ENCODE measurements at places on chromosomes 12 and 14.
A peak's percentile ranks its signal among the peaks of the same experiment; 100 is the strongest.

DNA sequence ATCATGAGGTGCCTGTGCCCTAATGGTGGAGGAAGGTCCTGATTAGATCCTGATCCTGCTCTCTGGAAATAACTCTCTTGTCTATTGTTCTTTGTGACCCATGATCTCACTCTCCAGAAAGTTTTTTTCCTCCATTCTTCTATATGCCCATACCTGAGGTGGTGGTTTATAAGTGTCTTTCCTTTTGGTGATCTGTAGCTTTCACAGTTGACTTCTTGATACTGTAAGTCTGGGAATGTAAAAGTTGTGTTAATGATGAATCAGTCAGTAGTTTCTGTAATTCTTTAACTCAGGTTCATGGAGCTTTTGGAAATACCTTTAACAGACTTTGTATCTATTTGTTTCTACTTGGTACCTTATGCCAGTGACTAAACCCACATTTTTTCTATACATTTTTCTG, 444.0 kb upstream of the FLRT2 start:
- no peak for DNase-seq

- no peak for DNase-seq
Observed at GRCh38 chr12:82745063-82745674, 58.5 kb downstream of the TMTC2 start.

DNA sequence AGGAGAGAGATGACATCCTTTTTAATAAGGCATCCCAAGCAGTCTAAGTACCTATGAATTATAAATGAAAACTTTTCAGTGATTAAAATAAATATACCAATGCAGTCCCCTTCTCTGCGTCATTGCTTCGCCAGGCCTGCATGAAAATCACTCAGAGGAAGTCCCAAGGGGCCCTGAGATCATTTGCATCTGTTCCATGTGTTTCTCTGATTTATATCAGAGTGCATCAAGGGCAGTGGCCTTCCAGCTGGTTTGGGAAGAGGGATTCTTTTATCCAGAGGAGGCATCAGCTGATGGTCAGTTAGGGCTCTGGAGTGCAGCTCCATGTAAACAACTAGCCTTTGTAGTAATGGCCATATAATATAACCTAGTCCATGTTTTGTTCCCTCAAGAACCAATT, 210.1 kb downstream of the RGS6 start:
- no peak for DNase-seq

- DNase-seq: no peak
Observed at GRCh38 chr12:57151741-57152630, 4.6 kb upstream of the LRP1-AS start.

DNA sequence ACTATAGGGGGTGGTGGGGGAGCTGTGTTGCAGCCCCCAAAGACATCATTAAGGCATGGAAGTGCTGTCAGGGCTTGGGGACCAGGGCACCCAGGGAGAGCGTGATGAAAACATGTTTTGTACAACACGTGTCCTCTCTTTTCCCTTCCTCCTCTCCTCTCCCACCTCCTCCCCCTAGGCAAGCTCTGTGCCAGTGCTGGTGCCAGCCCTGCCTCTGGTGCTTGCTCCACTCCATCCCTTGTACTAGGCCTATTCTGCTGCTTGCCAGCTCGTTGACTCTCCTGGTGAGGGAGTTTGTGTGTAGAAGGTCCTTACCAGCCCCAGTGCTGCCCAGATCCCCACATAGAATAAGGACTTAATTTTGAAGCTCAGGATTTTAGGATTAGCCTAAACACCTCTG, 3.2 kb upstream of the RARG start:
- DNase-seq: no peak

GRCh38 chr12:78799649-78800048, 64.9 kb upstream of the SYT1 start:
- DNase-seq: no peak

- no peak for DNase-seq
Observed at GRCh38 chr12:51846911-51847642, 1.4 kb downstream of the FIGNL2 start.

DNA sequence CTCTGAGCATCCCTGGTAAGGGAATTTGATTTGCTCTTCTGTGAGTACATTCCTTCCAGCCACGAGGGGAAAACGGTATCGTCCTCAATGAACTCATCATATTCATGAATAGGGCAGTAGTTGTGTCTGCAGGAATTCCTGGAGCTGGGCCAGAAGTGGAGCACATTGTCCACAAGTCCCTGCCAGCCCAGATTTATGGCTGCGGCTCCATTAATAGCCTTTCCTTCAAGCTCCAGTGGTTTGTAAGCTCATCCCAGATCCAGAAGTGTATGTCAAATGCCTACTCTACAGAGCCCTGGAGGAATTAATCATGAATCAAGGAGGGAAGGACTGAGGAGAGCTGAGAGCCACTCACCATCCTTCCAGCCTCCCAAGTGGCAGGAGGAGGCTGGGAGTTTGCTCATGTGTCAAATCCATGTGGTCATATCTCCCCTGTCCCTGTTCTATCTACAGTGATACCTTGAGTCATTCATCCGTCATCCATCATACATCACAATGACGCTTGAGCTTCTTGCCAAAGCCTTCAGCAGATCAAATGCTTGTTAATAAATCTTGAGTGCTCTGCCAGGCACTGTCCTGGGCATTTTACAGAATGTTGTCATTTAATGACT, 65.5 kb downstream of the SVOP start:
- no peak for DNase-seq

- no peak for DNase-seq
Observed at GRCh38 chr14:81485372-81485771, 48.3 kb downstream of the SEL1L start.

DNA sequence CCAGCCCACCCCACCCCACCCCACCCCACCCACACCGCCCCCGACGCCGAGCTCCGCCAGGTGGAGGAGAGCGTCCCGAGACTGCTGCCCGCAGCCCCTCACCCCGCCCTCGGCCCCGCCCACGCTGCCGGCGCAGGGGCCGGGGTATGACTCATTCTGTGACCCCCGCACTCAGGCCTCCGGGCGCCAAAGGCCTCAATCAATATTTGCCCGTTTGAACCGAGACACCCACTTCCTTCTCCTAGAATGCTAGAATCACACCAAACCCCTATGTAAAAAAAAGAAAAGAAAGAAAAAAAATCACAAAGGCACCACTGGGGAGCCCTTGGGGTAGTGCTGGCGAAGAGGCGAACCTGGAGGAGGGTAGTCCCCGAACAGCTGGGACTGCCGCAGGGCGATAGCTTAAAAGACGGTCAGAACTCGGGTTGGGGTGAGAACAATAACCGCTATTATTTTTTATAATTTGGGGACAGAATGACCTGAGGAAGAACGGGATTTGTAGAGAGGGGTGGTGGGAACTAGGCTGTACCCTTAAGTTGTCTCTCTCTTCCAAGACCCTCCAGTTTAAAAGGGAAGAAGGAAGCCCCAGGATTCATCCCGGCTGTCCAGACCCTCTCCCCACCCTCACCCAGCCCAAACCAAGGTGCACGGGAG, 894 bp downstream of the KRT8 start:
- DNase-seq: no peak

DNA sequence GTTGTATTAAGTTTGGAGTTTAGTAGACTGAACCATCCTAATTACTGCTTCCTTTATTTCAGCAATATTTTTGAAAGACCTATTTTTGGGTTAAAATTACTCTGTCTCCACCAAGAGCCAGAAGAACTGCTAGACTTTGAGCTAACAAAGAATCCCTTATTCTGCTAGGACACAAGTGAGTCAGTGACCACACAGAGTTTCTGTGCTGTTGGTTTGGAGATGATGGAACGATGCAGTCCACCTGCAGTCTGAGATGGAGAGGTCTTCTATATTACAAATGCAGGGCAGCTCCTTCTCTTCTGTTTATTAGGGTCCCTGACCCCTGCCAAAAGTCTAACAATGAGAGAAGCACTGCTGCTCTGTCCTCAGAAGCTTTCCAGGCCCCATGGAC, 6.7 kb upstream of the STXBP6 start:
- no peak for DNase-seq

- no peak for DNase-seq
Observed at GRCh38 chr12:113794774-113795173, 171.4 kb downstream of the RBM19 start.

- no peak for DNase-seq
Observed at GRCh38 chr14:58713677-58714076, 75.9 kb downstream of the DACT1 start.

DNA sequence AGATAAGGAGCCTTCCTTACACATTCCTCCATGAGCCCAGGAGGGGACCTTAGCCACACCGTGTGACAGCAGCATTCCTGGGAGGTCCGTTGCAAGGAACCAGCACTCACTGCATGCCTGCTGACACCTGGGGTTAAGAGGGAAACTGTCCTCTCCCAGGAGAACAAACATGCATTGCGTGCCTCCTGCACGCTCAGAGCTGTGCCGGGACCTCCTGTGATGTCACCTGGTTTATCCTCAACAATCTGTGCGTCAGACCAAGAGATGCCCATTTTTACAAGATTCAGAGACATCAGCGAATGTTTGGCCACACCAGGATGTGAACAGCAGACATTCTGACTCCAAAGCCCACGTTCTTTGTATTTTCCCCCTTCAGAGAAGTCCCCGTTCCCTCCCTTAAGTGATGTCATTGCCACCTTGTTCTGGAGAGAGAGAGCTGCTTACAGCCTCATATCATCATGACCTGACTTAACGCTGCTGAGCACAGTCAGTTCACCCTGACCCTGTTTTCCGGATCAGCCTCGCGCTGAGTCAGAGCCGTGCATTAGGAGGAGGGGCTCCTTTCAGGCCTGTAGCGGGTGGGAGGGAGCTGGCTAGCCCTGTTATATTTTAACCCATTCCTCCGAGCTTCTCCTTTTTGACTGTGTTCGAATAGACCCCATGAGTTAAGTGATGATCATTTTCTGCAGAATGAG, 36.2 kb downstream of the TMEM120B start:
- peak; percentile 84 for DNase-seq

DNA sequence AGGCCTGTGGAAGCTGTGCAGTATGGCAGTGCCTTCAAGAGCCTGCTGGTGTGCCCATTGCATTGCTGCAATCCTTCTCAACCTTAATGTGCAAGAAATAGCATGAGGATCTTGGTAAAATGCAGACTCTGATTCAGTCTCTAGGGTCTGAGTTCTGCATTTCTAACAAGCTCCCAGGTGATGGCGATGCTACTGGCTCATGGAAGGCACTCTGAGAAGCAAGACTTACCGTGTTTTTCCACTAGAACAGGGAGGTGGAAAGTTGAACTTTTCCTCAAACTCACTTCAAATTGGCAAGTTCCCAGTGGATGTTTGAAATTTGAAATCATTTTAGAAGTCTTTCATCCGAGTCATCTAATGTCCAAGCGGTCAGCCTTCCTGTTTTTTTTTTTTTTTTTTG, 55.5 kb downstream of the MYRFL start:
- no peak for DNase-seq

DNA sequence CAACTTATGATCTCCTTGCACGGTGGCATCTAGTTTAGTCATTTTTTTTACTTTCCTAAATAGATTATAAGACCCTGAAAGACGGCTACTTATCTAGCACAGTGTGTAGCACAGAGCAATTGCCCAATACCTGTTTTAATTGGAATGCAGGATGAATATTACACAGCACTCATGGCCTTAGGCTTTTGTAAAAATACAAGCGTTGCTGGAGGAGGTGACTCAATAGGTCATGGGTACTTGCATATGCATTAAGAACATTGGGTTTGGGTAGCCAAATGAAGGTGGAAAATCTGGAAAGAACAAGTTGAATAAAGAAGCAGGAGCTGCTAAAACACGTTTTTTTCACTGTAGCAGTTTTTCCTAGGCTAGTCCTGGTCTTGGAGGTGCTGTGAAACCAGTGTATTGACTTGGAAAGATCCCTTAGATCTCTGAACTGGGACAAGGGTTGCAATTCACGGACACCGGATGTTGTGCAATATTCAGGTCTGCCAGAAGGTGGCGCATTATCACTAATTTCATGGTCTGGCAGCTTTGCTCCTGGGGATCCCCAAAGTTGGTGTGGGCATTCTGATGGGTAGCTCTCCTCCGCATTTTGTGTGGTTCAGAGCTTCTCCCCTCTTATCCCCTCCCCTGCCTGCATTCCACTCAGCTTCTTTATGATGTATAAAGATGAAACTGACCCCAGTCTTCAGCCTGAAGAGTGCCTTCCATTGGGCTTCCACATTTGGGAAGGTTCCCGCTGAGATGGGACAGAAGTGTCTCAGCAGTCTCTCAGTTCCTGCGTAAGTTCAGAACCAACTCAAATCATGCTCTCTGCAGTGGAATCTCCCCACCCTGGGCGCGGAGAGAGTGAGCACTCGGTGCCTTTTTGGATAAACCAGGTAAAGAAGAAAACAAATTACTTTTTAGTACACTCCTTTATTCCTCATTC, 278.3 kb downstream of the NRXN3 start:
- no peak for DNase-seq

- no peak for DNase-seq
Observed at GRCh38 chr14:99891266-99891665, 98.1 kb downstream of the EML1 start.

- no peak for DNase-seq
Observed at GRCh38 chr12:113161415-113162016, 12.0 kb downstream of the CFAP73 start.

DNA sequence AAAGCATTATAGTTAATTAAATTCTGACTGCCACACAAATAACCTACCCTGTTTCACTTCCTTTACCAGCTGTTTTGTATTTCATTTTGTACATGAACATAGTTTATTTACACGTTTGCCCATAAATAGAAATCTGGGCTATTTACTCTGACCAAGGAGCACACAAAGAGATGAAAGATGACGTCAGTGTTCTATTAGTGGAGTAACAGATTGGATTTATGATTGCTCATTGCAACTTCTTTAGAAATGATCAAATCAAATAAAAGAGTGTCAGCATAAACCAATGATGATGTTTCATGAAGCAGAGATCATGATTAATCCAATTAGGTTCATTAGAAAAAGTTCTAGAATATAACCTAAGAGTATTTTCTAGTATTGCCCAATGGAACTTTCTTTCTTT, 12.0 kb upstream of the RTL1 start:
- DNase-seq: no peak

DNA sequence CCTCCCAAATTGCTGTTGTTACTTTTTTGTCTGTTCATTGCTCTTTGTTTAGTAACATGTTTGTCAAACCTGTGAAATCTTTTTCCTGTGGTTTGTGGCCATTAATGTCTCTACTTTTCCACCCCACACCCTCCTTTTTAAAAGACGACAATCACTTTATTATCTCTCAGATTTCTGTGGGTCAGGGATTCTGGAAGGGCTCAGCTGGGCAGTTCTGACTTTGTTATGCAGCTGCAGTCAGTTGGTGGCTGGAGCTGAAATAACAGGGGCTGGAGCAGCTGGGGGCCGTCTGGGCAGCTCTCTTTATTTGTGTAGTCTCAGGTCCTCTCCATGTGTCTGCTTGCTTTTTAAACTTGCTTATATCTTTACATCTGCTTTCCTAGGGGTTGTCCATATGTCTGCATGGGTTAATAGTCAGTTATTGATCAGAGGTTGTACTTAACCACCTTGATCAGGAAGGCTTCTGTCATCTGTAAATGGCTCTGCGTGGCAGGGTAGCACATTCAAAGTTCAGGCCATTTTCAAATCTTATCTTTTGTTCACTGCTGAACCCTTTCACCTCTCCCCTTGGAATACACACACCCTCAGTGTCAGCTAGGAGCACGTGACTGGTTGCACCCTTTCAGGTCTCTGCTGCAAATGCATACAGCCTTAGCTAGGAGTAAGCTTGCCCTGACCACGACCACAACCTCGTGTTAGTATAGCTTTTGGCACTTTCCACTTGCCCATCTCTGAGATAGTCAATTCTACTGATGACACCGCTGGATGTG, 27.9 kb downstream of the BORCS5 start:
- DNase-seq: no peak

- DNase-seq: no peak
Observed at GRCh38 chr14:23294734-23295561, 7.7 kb downstream of the PPP1R3E start.

Measured in pulmonary artery endothelial cell (primary cell).